Stimulated activated CD4-positive, alpha-beta T cell treated with anti-CD3 and anti-CD28 coated beads, TNF-alpha, amount 100 ng/mL, for 1 hour (primary cell): ENCODE measurements at places on chromosomes 7 and 10.

- DNase-seq: no peak
These were observed 15.8 kb downstream of the DNMBP start for GRCh38 chr10:99993701-99994689.

- no peak for DNase-seq
These were observed 52.6 kb downstream of the SYPL1 start for GRCh38 chr7:106059556-106059955.

GRCh38 chr10:125156196-125156595 is 4.2 kb downstream of the CTBP2 start:
- no peak for DNase-seq

DNA sequence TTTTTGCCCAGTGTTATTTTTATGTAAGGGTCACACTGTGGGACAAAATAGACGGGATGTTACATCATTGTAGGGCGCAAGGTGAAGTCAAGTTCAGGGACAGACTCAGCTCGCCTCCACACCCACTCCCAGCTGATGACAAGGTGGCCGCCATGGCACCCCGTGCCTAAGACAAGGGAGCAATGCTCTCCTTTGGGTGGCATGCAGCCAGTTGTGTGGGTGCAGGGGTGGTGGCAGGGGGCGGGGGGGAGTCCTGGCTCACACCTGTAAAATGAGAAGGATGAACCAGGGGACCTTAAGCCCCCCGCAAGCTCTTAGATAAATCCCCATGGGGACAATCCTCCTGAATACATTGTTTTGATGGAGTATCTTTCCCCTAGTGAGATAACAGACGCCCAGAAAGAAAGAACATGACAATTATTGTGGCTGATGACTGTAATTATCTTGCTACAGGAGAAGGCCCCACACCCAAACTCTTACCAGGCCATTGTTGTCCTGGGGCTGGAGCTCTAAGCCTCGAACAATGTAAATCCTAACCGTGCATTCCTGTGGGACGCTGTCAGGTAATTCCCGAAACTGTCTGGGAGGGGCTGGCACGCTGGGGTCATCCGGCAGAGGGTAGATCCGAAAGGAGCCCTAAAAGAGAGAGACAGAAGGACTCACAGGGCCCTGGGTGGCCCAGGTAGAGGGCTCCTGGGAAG is 148.7 kb downstream of the MYOF start:
- DNase-seq: no peak

DNA sequence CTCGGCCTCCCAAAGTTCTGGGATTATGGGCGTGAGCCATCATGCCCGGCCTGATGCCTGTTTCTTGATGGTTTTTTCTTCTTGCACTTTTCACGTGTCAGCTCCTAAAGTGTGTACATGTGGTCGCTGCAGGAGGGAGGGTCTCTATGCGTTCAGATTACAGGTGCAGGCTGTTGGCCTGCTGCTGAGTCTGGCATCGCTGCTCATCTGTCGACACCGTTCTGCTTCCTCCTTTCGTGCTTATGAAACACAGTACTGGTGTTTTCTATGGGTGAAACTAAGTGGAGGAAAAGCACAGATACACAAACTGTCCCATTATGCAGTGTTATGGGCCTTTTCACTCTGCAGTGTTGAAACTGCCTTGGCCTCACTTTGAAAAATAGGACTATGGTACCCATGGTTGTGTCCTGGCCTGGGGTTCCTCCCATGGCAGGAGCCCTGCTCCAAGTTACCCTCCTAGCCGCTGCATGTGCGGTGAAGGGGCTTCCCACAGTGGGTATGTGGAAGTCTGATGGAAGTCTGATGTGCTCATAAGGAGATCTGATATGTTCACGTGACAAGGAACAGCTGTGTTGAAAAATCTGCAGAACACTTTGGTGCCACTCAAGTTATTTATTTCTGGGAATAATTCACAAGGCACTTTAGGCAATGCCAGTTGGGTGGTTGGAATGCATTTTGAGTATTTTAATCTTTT is 23.5 kb downstream of the OGDH start:
- DNase-seq: no peak

- peak; percentile 26 for DNase-seq
These were observed 4.5 kb downstream of the SAP25 start for GRCh38 chr7:100568896-100569844.

DNA sequence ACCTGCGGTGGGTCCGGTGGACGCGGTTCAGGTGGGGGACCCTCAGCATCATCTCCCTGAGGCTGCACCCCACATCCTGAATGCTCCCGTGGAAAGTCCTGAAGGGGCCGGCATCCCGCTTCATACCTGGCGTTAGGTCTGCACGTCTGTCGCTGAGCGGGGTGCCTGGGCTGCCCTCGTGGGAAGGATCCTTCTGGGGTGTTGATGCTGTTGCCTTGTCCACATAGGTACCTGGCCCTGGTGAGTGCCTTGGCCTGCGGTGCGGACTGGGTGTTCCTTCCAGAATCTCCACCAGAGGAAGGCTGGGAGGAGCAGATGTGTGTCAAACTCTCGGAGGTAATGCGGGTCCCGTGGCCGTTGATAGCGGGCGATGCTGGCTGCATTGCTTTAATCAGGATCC is 37.8 kb downstream of the PFKP start:
- DNase-seq: no peak

- no peak for DNase-seq
These were observed 142.3 kb upstream of the EFCAB10 start for GRCh38 chr7:105723572-105723971.

DNA sequence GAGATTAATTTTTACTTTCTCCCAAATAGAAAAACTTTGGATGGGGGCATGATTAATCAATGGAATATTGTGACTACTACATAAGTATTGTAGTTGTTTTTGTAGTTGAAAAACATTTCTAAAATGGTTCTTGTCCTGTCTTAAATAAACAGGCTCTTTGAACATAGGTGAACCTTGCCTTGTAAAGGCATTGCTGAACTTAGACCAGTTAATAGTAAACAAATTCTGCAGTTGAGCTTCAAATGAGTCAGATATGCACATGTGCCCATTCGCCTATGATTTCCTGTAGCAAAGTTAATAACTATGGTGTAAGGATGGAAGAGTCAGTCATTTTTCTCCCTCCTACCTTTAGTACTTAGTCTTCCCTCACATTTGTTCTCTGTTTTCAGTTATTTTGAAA is 22.6 kb downstream of the CUTC start:
- DNase-seq: no peak

GRCh38 chr10:76899490-76899889 is 738.1 kb downstream of the KCNMA1 start:
- DNase-seq: no peak

DNA sequence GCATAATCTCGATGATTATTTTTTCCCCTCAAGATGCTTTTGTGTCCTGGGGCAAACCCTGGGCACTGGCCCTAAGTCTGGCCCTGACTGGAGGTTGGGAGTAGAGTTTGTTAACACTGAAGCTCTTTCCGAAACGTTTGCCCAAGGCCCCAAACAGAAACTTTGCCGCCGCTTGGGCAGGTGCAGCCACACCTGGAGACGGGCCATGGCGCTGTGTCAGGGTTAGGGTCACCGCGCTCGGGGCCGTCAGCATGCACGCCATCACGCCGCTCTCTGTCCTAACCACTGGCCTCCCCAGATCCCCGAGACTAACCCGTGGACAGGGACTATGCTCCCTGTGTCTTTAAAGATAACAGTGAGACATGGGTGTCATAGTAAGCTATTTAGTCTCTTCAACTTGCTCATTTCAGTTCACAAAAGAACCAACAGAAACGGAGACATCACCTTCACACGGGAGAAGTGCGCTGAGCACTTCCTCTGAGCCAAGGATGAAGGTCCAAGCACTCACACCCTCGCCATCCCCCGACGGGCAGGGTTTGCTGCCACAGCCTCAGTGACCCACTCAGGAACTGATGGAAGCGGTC is 85.3 kb upstream of the DIP2C start:
- DNase-seq: no peak

- no peak for DNase-seq
These were observed 79.7 kb upstream of the LYZL2 start for GRCh38 chr10:30709229-30709628.

GRCh38 chr7:17248527-17248926 is 49.9 kb upstream of the AHR start:
- DNase-seq: no peak

- DNase-seq: no peak
These were observed 134.4 kb downstream of the ZMIZ1 start for GRCh38 chr10:79203014-79203644.

DNA sequence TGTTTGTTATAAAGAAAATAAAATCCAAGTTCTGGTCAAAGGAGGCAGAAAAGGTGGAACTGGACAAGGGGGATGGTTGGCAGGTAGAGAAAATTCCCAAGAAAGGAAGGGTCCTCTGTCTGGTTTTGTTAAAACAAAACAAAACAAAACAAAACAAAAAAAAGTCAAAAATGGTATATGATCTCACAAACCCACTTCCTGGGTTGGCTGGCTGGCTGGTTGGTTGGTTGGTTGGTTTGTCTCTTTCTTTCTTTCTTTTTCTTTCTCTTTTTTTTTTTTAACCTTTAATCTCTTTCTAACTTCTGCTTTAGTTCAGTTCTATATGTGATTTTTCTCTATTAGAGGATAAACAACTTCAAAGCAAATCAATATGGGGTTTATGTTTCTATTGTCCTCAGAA is 41.1 kb upstream of the CPN1 start:
- no peak for DNase-seq

DNA sequence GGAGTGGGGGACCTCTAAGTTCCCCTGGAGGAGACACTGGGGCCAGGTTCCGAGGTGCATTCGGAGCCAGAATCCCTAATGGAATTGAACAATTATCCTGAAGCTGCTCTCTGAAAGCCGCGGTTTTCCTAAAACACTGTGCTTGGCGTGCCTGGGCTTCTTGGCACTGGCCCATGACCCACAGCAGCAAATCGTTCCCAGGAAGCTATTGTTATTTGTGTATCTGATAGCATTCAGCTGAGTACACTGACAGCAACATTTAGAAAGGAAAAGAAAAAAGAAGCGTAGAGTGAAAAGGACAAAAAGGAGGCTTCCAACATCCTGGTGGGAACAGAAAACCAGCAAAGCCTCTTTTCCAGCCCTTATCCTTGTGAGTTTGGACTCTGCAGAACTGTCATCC is 339.8 kb downstream of the FRMD4A start:
- DNase-seq: no peak

DNA sequence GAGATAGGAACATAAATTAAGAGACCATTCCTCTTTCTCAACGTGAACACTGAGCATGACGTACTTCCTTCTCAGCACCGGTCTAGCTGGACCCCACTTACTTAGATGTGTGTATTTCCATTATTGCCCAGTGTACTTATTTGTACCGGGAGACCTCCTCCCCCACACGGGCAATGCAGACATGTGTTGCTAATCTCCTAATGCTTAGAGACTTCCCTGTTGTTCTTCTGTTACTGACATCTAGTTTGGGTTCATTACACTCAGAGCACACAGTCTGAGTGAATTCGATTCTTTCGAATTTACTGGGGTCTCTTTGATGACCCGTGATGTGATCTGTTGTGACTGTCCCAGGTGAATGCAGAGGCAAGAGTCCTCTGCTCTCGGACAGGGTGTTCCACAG is 260.0 kb downstream of the MAD1L1 start:
- DNase-seq: no peak

- DNase-seq: no peak
These were observed 69.5 kb upstream of the CDK13 start for GRCh38 chr7:39880556-39880955.

DNA sequence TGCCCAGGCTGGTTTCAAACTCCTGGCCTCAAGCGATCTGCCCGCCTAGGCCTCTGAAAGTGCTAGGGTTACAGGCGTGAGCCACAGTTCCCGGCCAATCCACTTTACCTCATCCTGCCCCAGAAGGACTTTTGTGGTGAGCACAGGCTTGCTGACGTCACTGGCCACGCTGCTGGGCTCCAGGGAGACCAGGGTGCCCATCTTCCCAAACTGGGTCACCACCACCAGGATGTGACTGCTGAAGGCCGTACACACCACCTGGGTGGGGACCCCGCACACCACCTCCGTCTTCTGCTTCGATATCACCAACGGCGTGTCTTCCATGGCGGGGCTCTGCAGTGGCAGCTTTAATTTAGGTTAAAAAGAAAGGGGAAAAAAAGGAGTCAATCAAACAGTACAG is 816 bp downstream of the PSMG3 start:
- DNase-seq: no peak

DNA sequence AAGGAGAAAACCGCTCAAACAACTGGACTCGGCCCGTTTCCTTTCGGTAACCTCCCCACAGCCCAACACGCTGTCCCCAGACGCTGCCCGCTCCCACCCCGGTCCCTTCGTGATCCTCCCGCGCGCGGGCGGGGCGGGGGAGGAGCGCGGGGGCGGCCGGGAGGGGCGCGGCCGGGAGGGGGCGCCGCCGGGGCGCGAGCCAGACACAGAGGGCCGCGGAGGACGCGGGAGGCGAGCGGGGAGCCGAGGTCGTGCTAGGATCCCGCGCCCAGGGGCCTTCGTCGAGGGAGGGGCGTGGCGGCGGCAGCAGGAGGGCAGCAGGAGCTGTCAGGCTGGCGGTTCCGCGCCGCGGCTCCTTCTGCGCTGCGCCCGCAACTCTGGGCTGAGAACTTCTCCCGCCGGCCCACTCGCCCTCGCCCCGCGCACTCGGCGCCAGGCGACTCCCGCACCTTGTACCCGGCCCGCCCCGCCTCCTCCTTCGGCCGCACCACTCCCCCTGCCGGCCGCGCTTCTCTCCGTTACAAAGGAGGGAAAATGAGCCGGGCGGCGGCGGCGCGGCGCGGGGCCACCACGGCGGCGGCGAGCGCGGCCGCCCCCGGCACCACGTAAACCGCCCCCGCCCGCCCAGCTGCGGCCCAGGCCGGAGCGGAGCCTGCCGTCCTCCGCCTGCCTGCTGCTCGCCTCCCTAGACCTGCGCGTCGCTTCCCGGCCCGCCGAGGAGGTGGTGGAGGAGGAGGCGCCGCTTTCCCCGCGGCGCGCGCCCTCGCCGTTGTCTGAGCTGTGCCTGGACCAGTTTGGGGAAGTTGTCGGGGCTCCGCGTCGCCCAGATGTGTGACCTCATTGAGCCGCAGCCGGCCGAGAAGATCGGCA is at the start of gene CDK14:
Gene CDK14, plus strand, starts transcription at position 521 of the 870 bp plus-strand sequence. Its CDS starts 307 bp downstream, at position 828.
- DNase-seq: peak; percentile 15
